ENCODE measurements at places on chromosomes 3 and 15.
A peak's percentile ranks its signal among the peaks of the same experiment; 100 is the strongest.

GRCh38 chr15:39180483-39180933 is 400.4 kb upstream of the THBS1 start:
- no peak for DNase-seq
- H3K4me3 ChIP-seq = no peak overlapping the region
- no peak overlapping the region for H3K27ac ChIP-seq
- no peaks in the 10 kb centered on the region for H3K27me3 ChIP-seq
- no peaks in the 10 kb centered on the region for H3K36me3 ChIP-seq

DNA sequence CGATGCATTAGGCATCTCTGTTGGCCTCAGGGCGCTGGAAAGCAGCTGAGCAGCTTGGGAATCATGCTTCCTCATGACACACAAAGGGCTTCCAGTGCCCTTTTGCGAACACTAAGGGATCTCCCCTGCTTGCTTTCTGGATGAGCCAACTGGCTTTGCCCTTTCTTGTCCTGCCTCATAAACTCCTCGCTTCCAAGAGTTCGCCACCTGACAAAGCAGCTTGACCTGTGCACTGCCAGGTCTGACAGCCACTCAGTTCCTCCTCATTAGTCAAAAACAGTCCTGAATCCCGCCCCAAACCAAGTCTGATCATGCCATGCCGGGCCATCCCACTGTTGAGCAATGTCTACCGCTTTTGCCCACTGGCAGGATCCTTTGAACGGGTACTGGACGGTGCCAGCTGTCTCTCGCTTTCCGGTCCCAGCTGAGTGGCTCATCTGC is 265.4 kb upstream of the LYSMD4 start:
- DNase-seq = no peak
- no peaks in the 10 kb centered on the region for H3K36me3 ChIP-seq
- no peak overlapping the region for H3K4me3 ChIP-seq
- no peak overlapping the region for H3K27ac ChIP-seq

- DNase-seq = no peak
- H3K27ac ChIP-seq = peak overlapping the region; percentile 53
- no peak overlapping the region for H3K4me3 ChIP-seq
- H3K4me1 ChIP-seq = peaks cover 1% of the 10 kb centered on the region
- H3K36me3 ChIP-seq = no peaks in the 10 kb centered on the region
- no peaks in the 10 kb centered on the region for H3K27me3 ChIP-seq
Observed at GRCh38 chr3:188578576-188579363, 424.8 kb downstream of the LPP start.

GRCh38 chr15:26325495-26325894 is 447.4 kb downstream of the GABRB3 start:
- H3K4me3 ChIP-seq = no peak overlapping the region
- H3K4me1 ChIP-seq = no peaks in the 10 kb centered on the region
- no peak overlapping the region for H3K27ac ChIP-seq
- no peaks in the 10 kb centered on the region for H3K36me3 ChIP-seq

DNA sequence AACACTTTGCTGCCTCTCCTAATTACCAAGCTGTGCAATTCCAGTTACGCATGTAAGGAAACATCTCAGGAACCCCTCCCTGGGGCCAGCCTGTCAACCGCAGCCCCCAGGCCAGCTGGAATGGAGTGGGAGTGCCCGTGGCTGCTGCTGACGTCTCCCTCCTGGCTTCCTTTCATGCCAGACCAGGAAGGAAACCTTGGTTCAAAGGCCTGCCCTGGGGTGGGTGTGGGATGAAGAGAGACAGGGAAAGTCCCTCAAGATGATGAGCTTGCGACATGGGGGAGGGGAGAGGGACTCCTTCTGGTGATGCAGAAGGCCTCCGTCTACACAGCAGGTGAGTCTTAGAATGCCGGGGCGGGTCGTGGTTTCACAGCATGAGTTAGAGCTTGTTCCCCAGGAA is 11.4 kb upstream of the CYP11A1 start:
- H3K4me1 ChIP-seq = peaks cover 41% of the 10 kb centered on the region
- H3K27me3 ChIP-seq = no peaks in the 10 kb centered on the region
- H3K27ac ChIP-seq = no peak overlapping the region
- H3K4me3 ChIP-seq = no peak overlapping the region

GRCh38 chr3:68056556-68056955 is 402.1 kb upstream of the SUCLG2 start:
- H3K27me3 ChIP-seq = no peaks in the 10 kb centered on the region
- no peaks in the 10 kb centered on the region for H3K36me3 ChIP-seq
- no peak overlapping the region for H3K27ac ChIP-seq
- H3K4me1 ChIP-seq = no peaks in the 10 kb centered on the region

GRCh38 chr3:5017925-5018531 is 38.8 kb downstream of the BHLHE40 start:
- peak overlapping the region; percentile 93 for H3K27ac ChIP-seq
- DNase-seq = no peak
- H3K27me3 ChIP-seq = no peaks in the 10 kb centered on the region
- H3K36me3 ChIP-seq = no peaks in the 10 kb centered on the region
- no peak overlapping the region for H3K4me3 ChIP-seq

DNA sequence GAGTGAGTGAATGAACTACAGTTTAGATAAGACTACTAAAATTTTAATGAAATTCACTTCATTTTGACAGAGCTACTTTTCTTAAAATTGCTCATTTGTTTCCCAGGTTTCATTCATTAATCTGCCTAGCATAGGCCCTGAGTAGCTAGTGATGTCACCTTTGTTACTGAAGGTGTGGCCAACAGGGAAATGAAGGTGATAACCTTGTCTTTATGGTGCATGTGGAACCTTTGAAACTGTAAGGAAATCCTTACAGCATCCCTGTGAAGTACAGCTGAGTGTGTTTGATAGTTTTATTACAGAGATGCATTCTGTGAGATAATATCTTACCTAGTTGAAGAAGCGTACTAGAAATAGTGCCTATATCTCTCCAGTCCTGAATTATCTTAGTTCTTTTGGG is 112.9 kb downstream of the AKAP13 start:
- peaks cover 1% of the 10 kb centered on the region for H3K36me3 ChIP-seq
- H3K27me3 ChIP-seq = no peaks in the 10 kb centered on the region
- peaks cover 51% of the 10 kb centered on the region for H3K4me1 ChIP-seq
- no peak overlapping the region for H3K4me3 ChIP-seq

DNA sequence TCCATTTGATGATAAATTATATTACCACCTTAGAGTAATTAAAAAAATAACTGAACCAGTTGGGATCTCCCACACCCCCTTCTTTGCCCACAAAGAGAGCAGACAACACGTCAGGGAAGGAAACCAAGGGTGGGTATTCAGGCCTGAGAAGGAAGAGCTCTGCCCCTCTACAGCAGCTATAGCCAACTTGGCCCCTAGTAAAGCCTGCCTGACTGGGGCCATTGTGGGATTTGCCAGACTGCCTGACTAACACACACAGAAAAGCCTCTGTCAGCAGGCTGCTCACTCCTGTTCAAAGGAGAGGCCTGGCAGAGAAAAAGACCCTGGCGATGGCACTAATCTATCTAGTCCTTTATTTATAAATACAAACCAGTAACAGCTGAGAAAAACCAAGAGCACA is 41.4 kb downstream of the ATP8B4 start:
- no peaks in the 10 kb centered on the region for H3K27me3 ChIP-seq
- no peaks in the 10 kb centered on the region for H3K36me3 ChIP-seq
- H3K4me1 ChIP-seq = peaks cover 9% of the 10 kb centered on the region

- H3K4me1 ChIP-seq = peaks cover 31% of the 10 kb centered on the region
- DNase-seq = no peak
- H3K4me3 ChIP-seq = no peak overlapping the region
- peaks cover 40% of the 10 kb centered on the region for H3K36me3 ChIP-seq
Observed at GRCh38 chr15:89130201-89130600, 41.9 kb downstream of the ABHD2 start.

GRCh38 chr3:114428044-114428595 is 134.3 kb downstream of the TIGIT start:
- H3K4me3 ChIP-seq = no peak overlapping the region
- no peaks in the 10 kb centered on the region for H3K4me1 ChIP-seq
- H3K27ac ChIP-seq = no peak overlapping the region
- no peaks in the 10 kb centered on the region for H3K36me3 ChIP-seq
- H3K27me3 ChIP-seq = no peaks in the 10 kb centered on the region

DNA sequence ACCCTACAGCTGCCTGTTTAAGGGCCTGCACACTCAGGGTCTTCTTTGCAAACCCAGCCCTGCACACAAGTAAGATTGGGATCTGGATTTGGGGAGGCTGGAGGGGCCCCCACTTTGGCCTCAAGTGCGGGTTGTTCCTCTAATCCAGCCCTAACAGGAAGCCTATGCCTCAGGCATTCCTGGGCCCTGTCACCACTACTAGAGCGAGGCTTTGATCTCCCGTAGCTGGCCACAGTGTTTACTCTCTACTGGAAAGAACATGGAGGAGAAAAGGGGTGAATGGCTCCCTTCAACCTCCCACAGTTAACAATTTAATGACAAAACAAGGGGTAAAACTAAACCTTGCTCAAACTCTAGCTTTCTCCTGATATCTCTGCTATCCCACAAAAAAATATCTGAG is 48.4 kb downstream of the DZIP1L start:
- no peaks in the 10 kb centered on the region for H3K4me1 ChIP-seq
- H3K27ac ChIP-seq = no peak overlapping the region
- H3K36me3 ChIP-seq = no peaks in the 10 kb centered on the region
- no peak for DNase-seq

- no peak for DNase-seq
- peaks cover 9% of the 10 kb centered on the region for H3K4me1 ChIP-seq
- no peaks in the 10 kb centered on the region for H3K36me3 ChIP-seq
- H3K4me3 ChIP-seq = no peak overlapping the region
- no peaks in the 10 kb centered on the region for H3K27me3 ChIP-seq
Observed at GRCh38 chr3:194496217-194496919, 9.6 kb upstream of the ATP13A3 start.

- H3K36me3 ChIP-seq = no peaks in the 10 kb centered on the region
- H3K27me3 ChIP-seq = peaks cover 1% of the 10 kb centered on the region
- no peaks in the 10 kb centered on the region for H3K4me1 ChIP-seq
- no peak overlapping the region for H3K27ac ChIP-seq
Observed at GRCh38 chr3:14329842-14330241, 72.6 kb upstream of the SLC6A6 start.

DNA sequence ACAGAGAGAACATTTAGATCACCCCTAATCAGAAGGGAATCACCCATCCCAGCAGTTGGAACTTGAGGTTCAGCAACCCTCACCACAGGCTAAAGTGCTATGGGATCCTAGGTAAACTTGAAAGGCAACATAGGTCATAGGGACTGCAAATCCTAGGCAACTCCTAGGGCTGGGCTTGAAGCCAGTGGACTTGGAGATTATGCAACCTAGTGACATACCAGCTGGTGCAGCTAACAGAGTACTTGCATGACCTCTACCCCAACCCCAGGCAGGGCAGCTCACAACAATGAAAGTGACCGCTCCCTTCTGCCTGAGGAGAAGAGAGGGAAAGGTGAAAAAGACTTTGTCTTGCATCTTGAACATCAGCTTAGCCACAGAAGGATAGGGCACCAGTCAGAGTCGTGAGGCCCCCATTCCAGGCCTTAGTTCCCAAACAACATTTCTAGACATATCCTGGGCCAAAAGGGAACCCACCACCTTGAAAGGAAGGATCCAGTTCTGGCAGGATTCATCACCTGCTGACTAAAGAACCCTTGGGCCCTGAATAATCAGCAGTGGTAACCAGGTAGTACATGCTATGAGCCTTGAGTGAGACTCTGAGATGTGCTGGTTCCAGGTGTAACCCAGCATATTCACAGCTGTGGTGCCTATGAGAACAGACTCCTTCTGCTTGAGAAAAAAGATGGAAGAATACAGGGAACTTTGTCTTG is 37.6 kb upstream of the FBN1 start:
- DNase-seq = no peak
- H3K27ac ChIP-seq = peak overlapping the region; percentile 16
- H3K36me3 ChIP-seq = no peaks in the 10 kb centered on the region
- no peaks in the 10 kb centered on the region for H3K27me3 ChIP-seq

- H3K4me1 ChIP-seq = peaks cover 7% of the 10 kb centered on the region
- no peaks in the 10 kb centered on the region for H3K36me3 ChIP-seq
- no peaks in the 10 kb centered on the region for H3K27me3 ChIP-seq
- DNase-seq = no peak
- no peak overlapping the region for H3K27ac ChIP-seq
- H3K4me3 ChIP-seq = no peak overlapping the region
Observed at GRCh38 chr3:111668888-111669488, 73.8 kb upstream of the ZBED2 start.

DNA sequence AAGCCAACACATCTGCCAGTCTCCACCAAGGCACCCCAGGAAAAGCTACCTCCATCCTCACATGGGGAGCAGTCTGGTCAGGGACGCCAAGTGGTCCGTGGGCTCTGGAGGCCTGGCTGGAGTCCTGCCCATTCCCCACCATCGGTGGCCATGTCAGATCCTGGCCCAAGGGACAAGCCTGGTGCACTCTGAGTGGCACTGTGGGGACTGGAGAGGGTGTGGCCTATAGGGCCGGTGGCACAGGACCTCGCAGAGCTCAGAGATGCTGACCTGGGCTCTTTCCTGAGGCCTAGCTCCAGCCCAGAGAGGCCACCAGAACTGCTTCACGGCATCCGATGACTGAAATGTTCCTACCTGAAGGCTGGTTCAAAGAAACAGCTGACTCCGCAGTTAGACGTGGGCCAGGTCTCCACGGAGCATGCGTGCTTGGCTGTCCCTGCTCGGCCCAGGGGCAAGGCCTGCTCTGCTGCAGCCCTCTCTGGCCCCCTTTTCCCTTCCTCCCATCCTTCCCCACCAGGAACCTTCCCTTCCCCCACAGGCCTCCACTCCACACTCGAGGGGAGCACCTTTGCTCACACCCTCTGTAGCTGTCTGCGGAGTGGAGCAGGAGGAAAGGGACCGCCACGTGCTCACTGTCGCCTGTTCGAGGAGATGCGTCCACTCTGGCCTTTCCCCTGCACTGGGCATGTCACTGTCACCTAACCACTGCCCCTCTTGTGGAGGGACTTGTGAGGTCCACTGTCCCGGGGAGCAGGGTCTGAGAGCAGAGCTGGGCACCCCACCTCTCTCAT is 119.3 kb downstream of the CHSY1 start:
- H3K4me3 ChIP-seq = no peak overlapping the region
- no peak for DNase-seq
- no peaks in the 10 kb centered on the region for H3K36me3 ChIP-seq
- no peaks in the 10 kb centered on the region for H3K27me3 ChIP-seq
- H3K27ac ChIP-seq = no peak overlapping the region
- H3K4me1 ChIP-seq = peaks cover 9% of the 10 kb centered on the region

- DNase-seq = no peak
- no peak overlapping the region for H3K4me3 ChIP-seq
- peak overlapping the region; percentile 76 for H3K27ac ChIP-seq
- H3K4me1 ChIP-seq = peaks cover 30% of the 10 kb centered on the region
- H3K36me3 ChIP-seq = no peaks in the 10 kb centered on the region
Observed at GRCh38 chr15:71708741-71709140, 101.6 kb upstream of the NR2E3 start.

- H3K4me3 ChIP-seq = no peak overlapping the region
- peaks cover 34% of the 10 kb centered on the region for H3K27me3 ChIP-seq
- no peaks in the 10 kb centered on the region for H3K36me3 ChIP-seq
- no peak for DNase-seq
Observed at GRCh38 chr3:126408099-126408498, 13.4 kb downstream of the CFAP100 start.

DNA sequence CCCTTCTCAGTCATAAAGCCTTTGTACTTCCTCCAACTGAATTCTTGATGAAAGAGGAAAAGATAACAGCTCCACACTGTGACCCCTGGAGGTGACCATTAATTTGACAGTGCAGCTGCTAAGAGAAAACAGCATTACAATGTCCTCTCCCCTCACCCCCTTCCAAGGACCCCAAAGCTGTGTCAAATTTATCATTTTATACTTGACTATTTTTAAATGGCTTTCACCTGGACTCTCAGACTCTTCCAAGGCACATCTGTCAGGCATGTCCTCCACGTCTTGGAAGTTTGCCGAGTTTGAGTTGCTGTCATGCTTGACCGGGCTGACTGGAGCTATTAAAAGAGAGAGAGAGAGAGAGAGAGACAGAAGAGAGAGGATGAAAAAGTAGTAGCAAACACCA is 236.5 kb downstream of the WDR72 start:
- no peak overlapping the region for H3K4me3 ChIP-seq
- no peak for DNase-seq
- no peaks in the 10 kb centered on the region for H3K4me1 ChIP-seq
- no peaks in the 10 kb centered on the region for H3K27me3 ChIP-seq
- no peaks in the 10 kb centered on the region for H3K36me3 ChIP-seq
